ENCODE measurements at places on chromosomes 13 and 19.

DNA sequence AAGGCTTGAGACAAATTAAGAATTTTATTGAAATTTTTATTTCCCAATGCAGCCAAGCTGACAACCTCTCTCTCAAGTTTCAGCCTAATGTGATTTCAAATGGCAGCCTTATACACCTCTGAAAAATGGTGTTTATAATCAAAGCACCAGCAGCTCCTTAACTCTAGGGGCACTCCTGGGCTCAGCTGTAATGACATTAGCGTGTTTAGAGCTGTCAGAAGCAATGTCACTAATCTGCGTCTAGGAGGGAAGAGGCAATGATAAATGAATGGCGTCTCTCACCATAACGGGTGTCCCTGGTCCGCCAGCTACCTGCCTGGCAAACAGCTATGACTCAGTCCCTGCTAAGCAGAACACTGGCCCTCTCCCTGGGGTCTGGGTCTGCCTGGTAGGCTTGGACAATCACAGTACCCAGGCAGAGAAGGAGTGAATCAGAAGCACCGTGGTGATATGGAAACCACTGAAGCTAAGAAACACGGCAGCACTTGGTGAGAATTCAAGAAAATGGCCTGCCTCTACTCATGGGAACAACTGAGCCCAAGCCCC is 131.8 kb upstream of the VSTM2B start:
- no peak for DNase-seq

DNA sequence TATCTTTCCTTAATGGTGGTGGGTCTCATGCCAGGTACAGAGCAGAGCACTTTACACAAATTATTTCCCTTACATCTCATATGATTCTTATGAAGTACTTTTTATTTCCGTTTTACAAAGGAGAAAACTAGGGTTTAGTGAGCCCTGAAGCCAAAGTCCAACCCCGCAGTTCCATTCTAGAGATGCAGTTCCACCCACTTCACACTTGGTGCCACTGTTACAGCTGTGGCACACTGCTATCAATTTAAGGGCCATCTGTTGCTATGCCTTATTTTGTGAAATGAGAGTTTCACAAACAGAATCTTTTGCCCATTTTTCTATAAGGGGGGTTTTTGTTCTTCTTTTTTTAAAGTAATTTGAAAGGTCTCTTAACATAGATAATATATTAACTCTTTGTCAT is 12.9 kb downstream of the MIPEP start:
- no peak for DNase-seq

GRCh38 chr13:109744512-109745051 is 41.8 kb downstream of the IRS2 start:
- DNase-seq: peak; percentile 63

- DNase-seq: no peak
Measured at GRCh38 chr19:35414442-35414841, 33.6 kb upstream of the FFAR2 start.

- no peak for DNase-seq
Measured at GRCh38 chr13:30824651-30825050, 81.4 kb upstream of the MEDAG start.

DNA sequence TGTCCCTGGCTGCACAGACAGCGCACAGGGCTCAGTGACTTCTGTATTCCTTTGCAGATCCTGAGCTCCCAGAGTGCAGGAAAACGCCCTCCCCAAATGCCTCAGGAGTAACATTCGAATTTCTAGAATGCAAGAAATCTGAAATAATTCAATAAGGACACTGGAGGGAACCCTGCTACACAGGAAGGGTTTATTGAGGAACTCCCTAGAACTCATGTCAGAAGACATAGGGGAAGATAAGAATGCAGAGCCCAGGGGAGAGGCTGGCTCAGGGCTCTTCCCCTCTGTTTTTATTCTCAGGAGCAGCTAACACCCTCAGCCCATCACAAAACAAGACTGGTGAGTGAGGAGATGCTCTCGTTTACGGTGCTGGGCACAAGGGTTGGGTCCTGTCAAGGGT is 6.8 kb downstream of the LILRA1 start:
- no peak for DNase-seq

GRCh38 chr19:7194566-7194965 is 99.6 kb downstream of the INSR start:
- DNase-seq: no peak

GRCh38 chr13:35957996-35958395 is 173.2 kb downstream of the DCLK1 start:
- no peak for DNase-seq

DNA sequence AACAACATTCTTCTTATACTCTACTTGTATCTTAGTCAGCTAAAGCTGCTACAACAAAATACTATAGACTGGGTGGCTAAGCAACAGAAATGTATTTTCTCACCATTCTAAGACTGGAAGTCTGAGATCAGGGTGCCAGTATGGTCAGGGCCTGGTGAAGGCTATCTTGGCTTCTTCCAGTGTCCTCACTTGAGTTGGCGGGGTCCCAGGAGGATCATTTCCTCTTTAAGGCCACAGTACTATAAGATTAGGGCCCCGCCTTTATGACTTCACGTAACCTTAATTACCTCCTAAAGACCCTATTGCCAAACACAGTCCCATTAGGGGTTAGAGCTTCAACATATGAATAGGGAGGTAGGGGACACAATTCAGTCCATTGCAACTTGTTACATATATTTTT is 30.7 kb upstream of the DOCK9 start:
- DNase-seq: no peak

- peak; percentile 73 for DNase-seq
Measured at GRCh38 chr13:34419025-34419424, 523.0 kb upstream of the NBEA start.

- no peak for DNase-seq
Measured at GRCh38 chr13:96900986-96901385, 93.3 kb downstream of the OXGR1 start.

DNA sequence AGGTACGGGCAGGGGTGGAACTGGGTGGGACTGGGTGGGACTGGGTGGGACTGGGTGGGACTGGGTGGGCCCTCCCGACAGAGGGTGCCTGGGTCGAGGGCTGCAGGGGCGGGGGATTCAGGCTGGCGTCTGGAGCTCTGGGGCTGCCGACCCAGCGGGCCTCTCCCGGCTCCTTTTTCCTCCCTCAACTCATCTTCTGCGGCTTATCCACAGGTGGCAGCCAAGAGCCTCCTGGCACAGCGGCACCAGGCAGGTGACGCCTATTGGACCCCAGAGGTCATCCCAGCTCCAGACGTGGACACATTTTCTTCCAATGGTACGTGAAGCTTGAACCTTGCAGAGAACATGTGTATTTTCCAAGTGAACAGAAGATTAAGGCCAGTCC is 533 bp downstream of the ZNF544 start:
- DNase-seq: no peak

DNA sequence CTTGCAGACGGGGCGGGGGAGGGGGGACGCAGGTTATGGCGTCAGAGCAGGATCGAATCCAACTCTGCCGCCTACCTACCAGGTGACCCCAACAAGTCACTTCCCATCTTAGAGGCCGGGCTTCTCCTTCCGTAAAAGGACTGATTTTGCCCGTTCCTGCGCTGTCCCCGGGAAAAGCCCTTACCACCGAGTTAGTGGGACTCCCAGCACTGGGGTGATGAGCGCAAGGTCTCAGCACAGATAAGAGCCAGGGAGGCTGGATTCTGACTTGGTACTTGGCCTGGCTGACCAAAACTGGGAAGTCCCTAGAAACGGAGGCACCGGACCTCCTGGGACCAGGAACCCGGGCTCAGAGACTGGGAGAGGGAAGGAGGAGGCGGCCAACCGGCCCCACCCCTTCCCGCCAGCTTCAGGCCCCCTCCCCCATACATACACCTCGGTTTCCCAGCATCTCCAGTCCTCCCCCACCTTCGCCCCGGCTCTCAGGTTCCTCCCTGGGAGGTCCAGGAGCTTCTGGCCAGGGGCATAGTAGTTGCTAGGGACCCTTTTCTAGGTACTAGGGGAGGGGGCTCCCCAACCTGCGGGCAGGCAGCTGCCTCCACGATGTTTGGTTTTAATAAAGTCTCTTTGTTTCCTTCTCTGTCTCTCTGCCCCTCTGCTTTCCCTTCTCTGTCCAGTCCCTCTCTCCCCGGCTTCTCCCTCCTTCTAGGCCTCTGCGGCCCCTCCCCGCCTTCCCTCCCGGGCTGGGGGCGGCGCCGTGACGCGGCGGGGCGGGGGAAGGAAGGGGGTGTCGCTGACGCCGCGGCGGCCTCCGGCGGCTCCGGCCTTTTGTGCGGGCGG is at the start of gene GRAMD1A:
TSS of gene GRAMD1A (plus strand) at position 826 of the 840 bp plus-strand sequence. CDS start 156 bp downstream, outside the sequence.
- DNase-seq: peak; percentile 38

- DNase-seq: no peak
Measured at GRCh38 chr13:103033999-103034398, 32.2 kb downstream of the SLC10A2 start.

- peak; percentile 54 for DNase-seq
Measured at GRCh38 chr13:32587011-32587810, 959 bp downstream of the PDS5B start.

GRCh38 chr13:50280441-50280937 is 265.2 kb downstream of the KCNRG start:
- DNase-seq: no peak

DNA sequence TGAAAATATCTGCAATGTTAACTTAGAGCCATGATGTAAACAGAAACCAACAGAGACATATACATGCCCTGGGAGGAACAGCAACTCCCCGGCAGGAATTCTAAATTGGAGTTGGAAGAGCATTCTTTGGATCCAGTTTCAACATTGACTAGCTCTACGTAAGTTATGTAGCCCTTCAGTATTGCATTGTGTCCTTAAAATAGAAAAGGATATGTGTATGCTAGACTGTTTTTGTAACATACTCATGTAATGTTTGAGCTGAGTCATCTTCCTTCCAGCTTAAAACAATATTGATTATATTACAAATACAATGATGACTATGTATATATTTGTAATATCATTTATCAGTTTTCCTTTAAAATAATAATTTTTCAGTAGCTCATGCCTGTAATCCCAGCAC is 1422.2 kb upstream of the PCDH20 start:
- no peak for DNase-seq

DNA sequence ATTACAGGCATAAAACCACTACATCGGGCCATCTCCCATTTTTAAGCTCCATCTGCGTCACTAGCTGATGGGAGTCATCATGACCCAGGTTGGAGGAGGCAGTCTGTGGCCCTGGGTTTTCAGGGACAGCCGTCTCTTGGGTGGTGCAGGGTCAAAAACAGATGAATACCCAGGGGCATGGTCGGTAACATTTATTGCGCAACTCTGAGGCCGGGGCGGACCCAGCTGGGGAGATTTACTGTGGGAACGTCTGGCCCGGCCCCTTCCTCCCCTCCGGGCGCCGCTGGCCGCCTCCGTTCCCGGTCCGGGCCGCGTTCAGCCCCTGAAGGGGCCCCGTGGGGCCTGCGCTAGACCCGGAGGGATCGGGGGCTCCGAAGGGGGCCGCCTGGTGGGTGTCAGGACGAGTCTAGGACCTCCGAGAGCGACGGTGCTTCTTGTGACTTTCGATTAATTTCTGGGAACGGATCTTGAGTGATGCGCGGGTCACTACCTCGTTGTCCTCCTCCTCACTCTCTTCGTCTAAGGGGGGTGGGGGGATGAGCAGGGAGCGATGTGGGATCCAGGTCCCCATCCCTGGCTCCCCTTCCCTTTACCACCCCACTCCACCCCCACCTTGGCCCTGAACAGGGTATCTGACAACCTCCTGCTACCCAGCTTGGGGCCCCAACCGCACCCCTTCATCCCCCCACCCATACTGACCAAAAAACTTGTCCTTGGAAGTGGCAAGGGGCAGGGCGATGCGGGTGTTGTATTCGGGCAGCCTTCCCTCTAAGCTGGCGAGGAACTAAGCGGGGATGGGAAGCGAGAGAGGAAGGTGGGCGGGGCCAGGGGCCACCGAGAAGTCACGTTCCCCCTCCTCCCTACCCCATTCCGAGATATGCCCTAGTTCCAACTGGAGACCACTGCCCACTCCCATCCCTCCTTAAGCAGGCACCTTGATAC is 1.6 kb upstream of the RGL3 start:
- DNase-seq: no peak

- no peak for DNase-seq
Measured at GRCh38 chr13:77966671-77967070, 48.0 kb upstream of the EDNRB start.

- no peak for DNase-seq
Measured at GRCh38 chr19:55042688-55043087, 4.6 kb upstream of the GP6 start.

DNA sequence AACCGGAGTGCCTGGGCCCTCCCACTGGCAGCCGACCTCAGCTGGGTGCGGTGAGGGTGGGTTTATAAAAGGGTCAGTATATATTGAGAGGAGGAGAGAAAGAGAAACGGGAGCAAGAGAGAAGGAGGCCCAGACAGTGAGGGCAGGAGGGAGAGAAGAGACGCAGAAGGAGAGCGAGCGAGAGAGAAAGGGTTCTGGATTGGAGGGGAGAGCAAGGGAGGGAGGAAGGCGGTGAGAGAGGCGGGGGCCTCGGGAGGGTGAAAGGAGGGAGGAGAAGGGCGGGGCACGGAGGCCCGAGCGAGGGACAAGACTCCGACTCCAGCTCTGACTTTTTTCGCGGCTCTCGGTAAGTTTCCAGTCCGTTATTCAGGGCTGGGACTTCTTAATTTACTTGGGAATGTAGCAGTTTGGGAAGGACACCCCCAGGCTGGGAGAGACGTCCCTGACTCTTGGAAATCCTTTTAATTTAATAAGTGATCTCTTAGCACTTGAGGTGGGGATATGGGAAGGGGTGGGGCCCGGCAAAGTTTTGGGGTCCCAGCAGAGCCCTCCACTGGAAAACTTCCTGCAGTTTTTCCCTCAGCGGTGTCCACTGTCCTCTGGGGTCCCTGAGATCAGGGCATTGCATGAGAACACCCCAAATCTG is at the start of gene EMP3:
TSS of gene EMP3 (plus strand) at position 288 of the 646 bp plus-strand sequence. CDS start 1,293 bp downstream, outside the sequence.
- DNase-seq: no peak

DNA sequence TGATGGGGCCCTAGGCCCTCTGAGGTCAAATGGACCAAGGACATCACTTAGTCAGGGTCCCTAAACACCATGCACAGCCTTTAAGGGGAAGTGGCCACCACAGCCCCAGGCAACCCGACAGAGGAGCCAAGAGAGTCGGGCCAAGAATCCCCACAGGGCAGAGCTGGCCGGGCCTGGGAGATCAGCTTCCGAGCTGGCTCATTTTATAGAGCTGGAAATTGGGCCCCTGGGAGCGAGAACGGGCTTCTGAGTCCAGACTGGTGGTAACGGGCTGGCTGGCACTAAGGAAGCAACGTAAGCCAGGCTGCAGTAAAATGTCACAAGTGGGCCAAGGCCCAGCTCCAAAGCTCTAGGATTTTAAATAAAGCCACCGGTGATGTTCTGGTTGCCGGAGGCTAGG is 51.1 kb downstream of the HSPH1 start:
- DNase-seq: no peak

Measured in NCI-H1092 (cell line).